ENCODE measurements at places on chromosomes 12 and 14. TPM values are rescaled to one million over a fixed set of nuclear protein-coding genes. Genes with fewer than 3 reads are reported as not detected.

Gene NXPH4
- 3.8 TPM for total RNA-seq

Gene GLIPR1L2
- total RNA-seq: 0.20 TPM

Gene EID3
- total RNA-seq: 5.7 TPM

Gene SLC5A8
- not detected for total RNA-seq

Gene CIROP
- total RNA-seq: not detected

Gene BBOF1
- total RNA-seq: 4.2 TPM

Gene MYH6
- total RNA-seq: 0.10 TPM

Gene COX14
- total RNA-seq: 66.0 TPM

Gene GPX2
- 236 TPM for total RNA-seq

Gene RPGRIP1
- total RNA-seq: 0.28 TPM

Gene KRT2
- total RNA-seq: 0.03 TPM

Gene WSB2
- 66.0 TPM for total RNA-seq

Gene DRAM1
- total RNA-seq: 19.2 TPM

Gene C12orf50
- not detected for total RNA-seq

Gene SSPN
- total RNA-seq: 0.37 TPM

Measured in A549 treated with AZD2906 at 1 μM for 4 hours (cell line).